NCI-H446 treated with DMSO at 0.1 percent for 48 hours (cell line): ENCODE measurements at places on chromosomes 12 and 14.
A peak's percentile ranks its signal among the peaks of the same experiment; 100 is the strongest.

GRCh38 chr12:120060196-120060595, 56.4 kb downstream of the RAB35 start:
- DNase-seq, result no peak

GRCh38 chr14:21255385-21256101, 13.7 kb downstream of the HNRNPC start:
- DNase-seq, result no peak

DNA sequence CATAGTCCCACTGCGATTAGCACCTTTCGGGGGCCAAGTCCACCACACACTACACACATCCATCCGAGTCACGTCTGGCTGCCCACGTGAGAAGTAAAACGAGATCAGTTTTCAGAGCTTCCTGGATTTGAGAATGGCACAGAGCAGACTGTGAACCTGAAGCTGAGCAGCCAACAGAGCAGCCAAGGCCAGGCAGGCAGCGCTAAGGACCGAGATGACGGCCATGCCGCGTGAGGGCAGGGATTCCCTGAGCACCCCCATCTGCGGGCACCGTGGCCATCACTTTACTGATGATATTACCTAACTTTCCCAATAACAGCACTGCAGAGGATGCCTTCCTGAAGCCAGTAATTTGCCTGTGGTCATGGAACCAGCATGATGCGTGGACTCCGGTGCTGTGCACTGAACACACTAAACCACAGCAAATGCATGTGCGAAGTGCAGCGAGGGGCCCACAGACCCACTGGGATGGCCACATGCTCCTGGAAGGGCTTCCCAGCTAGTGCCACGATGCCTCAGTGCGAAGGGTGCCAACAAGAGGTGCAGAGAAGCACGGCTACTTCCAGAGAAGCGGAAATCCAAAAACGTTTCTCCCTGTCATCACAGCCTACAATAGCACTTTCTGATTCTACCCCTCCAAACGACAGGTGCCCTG, 56.0 kb downstream of the RNF34 start:
- no peak for DNase-seq

DNA sequence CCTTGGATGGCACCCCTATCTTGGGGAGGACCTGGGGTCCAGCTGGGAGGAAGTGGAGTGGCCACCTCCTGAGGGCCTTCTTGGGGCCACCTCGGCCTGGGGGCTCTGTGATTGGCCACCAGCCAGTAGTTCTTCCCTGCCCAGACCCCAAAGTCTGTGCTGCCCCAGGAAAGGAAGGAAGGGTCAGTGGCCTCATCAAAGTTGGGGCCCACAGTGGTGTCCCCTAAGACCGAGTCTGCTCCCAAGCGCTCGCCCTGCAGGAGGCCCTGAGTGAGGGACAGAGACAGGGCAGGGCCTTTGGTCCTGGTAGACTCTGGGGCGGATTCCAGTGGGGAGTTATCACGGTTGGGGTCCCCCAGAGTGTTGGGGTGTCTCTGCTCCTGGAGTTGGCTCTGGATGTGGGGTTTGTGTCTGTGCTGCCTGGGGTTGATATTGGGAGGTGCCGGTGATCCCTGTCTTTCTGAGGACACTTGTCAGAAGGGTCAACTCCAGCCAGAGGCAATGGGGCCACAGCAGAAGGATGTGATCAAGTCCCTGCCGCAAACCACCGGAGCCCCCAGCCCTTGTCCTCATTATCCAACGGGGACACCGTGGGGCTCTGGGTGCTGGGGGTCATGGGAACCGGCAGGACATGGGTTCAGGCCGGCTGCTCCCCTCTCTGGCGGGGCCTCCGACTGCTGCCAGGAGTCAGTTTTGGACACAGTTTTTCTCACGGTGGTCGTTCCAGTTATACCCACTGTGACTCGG, 364.3 kb downstream of the TMEM121 start:
- no peak for DNase-seq

- no peak for DNase-seq
These were observed 29.1 kb downstream of the ZNF664 start for GRCh38 chr12:124002021-124002644.

DNA sequence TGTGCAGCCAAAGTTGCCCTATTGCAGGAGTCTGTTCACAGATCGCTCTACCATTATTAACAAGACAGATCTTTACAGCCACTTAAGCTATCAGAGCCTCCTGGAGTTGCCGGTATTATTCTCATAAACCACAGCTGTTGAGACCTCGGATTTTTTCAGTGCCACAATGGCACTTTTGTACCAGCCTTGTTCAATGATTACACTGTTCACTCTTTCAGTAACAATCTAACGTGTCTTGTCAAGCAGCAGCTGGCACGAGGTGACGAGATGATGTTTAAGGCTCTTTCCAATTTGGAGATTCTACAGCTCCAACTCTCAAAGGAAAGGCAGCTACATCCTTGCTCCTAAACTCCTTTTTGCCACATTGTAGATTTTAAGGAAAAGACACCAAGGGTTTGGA, 30.7 kb downstream of the LRIG3 start:
- peak; percentile 13 for DNase-seq

- DNase-seq, result no peak
These were observed 104.8 kb downstream of the MYF5 start for GRCh38 chr12:80821513-80822000.

- DNase-seq, result no peak
These were observed 130.9 kb downstream of the PAPOLA start for GRCh38 chr14:96633096-96633495.

GRCh38 chr14:73058922-73059673, 764 bp downstream of the RBM25 start:
- peak; percentile 14 for DNase-seq

- DNase-seq, result no peak
These were observed 122.7 kb downstream of the SLC38A6 start for GRCh38 chr14:61103541-61104339.

DNA sequence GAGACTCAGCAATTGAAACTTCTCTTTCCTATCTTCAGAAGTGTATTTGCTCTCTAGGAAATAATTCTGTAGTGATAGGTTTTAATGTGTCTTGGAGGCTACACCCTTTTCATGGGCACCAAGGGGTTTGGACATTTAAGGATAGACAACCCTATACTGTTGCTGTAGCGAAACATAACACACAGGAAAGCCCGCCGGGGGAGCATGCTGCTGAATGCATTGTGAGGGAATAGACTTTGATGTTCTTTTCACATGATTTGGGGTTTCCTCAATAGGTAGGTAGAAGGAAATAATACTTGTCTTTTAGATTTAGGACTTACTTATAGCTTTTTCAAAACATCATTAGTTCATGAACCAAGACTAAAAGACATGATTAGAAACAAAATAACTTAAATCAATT, 97.0 kb downstream of the PELI2 start:
- no peak for DNase-seq

- no peak for DNase-seq
These were observed 131.7 kb downstream of the MIPOL1 start for GRCh38 chr14:37329189-37330001.

GRCh38 chr12:27575762-27576118, 51.7 kb downstream of the PPFIBP1 start:
- no peak for DNase-seq

- no peak for DNase-seq
These were observed 114.7 kb downstream of the NTF3 start for GRCh38 chr12:5546616-5547015.

DNA sequence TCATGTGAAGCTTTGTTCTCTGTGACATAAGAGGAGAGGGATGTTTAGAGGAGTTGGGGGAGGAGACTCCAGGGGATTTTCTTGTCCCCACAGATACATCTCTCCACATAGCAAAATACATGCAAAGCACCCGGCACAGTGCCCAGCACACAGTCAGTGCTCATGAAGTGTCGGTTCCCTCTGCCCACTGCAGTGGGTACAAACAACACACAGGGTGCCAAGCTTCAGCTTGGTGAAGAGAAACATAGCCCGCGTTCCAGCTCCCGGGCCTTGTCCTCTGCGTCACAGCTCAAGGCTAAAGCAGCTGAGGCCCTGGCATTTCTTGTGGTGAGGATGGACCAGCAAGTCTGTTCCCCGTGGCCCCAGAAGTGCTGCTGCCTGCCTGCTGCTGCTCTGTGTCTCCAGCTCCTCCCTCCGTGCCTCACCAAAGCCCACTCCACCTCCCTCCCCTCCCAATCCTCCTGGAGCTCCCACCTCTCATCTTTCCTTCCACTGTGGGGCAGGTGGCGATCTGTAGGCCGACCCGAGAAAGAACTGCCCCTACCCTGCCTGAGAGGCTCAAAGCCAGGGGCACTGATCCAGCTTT, 57.0 kb upstream of the FKBP4 start:
- DNase-seq, result no peak

DNA sequence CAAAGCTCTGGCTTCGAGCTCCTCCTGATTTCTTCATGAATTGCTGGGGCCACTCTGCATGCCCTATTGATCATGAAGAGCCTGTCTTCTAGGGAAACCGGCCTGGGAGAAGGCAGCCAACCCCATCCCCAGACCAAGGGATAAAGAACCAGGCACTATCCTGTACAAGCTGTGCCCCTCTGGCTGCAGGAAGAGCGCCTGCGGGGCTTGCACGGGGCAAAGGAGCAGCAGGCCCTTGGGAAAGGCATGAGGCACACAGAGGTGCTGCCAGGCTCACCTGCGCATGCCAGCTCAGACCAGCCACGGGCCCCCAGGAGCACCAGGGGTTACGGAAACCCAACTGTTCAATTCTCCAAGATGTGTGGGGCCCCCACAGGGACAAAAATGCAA, 2.1 kb downstream of the ITPK1 start:
- no peak for DNase-seq

DNA sequence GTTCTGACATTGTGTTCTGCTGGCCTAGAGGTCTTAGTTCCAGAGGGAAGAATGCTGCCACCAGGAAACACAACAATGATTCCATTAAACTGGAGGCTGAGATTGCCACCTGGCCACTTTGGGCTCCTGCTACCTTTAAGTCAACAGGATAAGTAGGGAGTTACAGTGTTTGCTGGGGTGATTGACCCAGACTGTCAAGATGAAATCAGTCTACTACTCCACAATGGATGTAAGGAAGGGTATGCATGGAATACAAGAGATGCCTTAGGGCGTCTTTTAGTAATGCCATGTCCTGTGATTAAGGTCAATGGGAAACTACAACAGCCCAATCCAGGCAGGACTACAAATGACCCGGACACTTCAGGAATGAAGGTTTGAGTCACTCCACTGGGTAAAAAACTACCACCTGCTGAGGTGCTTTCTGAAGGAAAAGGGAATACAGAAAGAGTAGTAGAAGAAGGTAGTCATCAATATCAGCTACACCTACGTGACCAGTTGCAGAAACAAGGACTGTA, 852.6 kb downstream of the LRFN5 start:
- DNase-seq, result no peak

DNA sequence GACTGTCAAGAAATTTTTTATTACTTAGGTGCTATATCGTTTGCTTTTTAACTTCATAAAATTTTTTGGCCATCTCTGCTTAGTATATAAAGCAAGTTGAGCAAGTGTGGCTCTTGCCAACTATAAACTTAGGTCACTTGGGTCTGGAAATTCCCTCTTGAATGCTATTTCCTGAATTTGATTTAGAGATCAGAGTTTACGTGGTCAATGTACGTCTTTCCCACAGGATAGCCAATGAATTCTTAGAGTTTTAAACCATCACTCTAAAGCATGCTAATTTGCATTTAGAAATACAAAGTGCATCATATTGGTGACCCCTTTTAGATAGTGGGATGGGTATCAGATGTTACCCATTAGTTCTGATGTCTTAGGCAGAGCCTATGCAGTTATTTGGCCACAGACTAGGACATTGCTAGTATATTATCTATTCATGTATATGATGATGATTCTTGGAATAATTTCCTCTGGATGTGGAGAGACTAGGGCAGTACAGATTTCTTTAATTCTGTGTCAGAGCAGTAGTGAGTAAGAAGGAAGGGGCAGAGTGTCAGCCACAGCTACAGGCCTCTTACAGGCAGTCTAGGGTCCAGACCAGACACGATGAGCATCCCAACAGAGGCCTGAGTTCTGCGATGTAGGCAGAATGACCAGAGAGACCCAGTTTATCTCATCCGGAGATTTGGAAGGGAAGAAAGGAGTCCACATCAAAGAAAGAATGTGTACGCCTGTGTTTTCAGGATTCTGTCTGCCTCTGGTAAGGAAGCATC, 30.3 kb downstream of the SCN8A start:
- no peak for DNase-seq

GRCh38 chr12:107761502-107761904, 566 bp upstream of the PRDM4 start:
- DNase-seq, result no peak

DNA sequence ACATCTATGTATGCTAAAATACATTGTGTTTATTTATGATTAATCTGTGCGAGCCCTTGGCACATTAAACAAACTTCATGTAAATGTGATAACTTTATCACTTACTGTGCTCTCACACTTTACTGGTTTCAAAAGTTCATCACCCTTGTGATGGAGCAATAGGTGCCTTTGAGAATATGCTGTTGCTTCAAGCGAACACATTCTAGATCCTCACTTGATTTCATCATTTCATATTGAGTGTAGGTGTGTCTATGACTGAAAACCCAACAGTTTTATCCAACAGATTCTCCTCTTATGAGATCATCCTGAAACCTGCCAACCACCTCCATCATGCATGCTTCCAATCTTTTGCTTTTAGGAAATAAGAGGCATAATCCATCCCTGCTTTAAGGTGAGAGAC, 854.4 kb downstream of the TMEM121 start:
- DNase-seq, result no peak

DNA sequence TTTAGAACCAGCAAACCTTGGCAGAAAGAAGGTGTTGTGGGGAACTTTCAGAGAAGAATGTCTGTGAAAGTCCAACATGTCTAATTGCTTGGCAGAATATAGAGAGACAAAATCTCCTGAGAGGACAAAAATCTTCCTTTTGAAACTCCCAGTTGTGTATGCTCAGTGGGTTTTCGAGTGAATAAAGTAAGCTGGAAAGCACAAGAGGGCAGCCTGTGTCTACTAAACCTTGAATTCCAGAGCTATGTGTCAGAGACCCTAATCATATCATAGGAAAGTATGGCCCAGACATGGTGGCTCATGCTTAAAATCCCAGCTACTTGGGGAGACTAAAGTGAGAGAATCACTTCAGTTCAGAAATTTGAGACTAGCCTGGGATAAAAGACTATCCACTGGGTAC, 661.2 kb downstream of the SLC16A7 start:
- DNase-seq, result no peak

DNA sequence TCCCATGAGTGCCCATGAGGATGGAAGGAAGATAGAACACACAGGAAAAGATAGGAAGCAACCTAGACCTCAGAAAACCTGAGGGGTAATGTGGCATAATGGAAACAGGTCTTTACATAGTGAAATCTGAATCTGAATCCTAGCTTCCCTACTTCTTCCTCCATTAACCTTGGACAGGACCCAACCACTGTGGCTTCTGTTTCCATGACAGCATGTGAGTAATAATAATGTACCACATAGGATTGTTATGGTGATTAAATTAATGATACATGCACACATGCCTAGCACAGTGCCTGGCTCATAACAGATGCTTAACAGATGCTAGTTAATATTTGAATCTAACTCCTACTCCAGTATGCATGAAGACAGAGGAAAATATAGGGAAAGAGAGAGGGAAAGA, 11.2 kb downstream of the TTC9 start:
- no peak for DNase-seq

DNA sequence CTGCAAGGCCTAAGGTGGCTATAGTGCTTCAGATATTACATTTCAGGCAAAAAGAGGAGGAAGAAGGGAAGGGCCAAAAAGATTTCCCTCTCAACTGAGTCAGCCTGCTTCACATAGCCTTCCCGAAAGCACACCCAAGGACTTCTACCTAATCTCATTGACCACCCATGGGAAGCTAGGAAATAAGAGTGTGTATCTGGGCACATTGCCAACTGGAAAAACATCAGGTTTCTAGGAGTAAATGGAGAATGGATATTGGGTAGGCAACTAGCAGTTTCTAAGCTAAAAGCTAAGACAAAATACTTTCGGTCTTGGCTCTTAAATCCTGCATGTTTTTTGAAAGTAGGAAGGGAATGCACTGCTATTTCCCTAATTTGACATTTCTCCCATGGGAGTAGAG, 221.7 kb upstream of the GRIP1 start:
- DNase-seq, result peak; percentile 6
